ENCODE measurements at places on chromosomes 5 and 9.

- no peak for DNase-seq
These were observed 86.5 kb upstream of the FSTL4 start for GRCh38 chr5:133698646-133699526.

- no peak for DNase-seq
These were observed 63.5 kb downstream of the EFNA5 start for GRCh38 chr5:107607196-107607595.

DNA sequence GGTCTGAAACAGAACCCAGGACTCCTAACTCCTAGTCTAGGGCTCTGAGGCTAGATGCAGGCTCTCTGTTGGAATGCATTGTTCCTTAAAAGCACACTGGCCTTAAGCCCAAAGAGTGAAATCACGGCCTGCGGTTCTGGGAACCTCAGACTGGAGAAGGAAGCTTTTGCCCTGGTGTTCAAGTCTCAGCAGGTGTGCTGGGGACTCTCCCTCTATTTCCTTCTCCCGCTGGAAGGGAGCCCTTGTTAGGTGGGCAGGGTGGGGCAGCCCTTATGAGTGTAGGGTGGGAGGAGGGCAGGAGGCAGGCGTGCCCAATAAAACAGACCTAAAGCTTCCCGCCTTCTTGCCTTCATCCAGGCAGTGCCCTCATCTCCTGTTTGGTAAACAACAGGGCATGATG, 1.8 kb upstream of the PPARGC1B start:
- DNase-seq = no peak

GRCh38 chr9:134061019-134061687, 6.7 kb downstream of the BRD3 start:
- no peak for DNase-seq

GRCh38 chr5:86760661-86761060, 142.9 kb downstream of the COX7C start:
- no peak for DNase-seq

- no peak for DNase-seq
These were observed 24.7 kb upstream of the CTNND2 start for GRCh38 chr5:11928909-11929308.

- DNase-seq = no peak
These were observed 58.1 kb upstream of the SHISAL2B start for GRCh38 chr5:64632251-64632650.

DNA sequence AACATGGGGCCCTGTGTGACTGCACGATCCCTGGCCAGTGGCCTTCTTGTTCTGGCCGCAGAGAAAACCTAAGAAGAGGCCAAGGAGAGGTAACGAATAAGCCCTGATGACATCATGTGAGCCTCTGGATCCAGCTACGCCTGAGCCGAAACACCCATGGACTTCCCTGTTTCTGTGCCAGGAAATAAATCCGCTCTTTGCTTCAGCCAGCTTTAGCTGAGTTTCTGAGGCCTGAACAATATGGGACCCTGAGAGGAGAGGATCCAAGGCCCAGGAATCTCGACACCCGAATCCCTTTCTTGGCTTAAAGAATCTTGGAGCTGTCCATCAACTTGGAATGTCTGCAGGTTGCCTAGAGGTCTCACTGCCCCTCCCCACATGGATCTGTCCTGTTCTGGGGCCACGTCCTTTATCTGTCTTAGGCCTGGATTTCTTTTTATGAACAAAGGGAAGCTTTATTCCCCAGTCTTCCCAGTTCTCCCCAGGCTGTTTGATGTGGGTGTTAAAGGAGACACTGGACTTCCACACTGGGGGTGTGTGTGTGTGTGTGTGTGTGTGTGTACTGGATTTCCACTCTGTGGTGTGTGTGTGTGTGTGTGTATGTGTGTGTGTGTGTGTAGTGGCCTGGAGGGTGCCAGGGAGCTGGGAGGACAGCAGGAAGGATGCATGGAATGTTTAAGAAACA, 13.7 kb downstream of the IER5L start:
- no peak for DNase-seq

GRCh38 chr5:166961028-166961427, 1330.4 kb upstream of the WWC1 start:
- no peak for DNase-seq

DNA sequence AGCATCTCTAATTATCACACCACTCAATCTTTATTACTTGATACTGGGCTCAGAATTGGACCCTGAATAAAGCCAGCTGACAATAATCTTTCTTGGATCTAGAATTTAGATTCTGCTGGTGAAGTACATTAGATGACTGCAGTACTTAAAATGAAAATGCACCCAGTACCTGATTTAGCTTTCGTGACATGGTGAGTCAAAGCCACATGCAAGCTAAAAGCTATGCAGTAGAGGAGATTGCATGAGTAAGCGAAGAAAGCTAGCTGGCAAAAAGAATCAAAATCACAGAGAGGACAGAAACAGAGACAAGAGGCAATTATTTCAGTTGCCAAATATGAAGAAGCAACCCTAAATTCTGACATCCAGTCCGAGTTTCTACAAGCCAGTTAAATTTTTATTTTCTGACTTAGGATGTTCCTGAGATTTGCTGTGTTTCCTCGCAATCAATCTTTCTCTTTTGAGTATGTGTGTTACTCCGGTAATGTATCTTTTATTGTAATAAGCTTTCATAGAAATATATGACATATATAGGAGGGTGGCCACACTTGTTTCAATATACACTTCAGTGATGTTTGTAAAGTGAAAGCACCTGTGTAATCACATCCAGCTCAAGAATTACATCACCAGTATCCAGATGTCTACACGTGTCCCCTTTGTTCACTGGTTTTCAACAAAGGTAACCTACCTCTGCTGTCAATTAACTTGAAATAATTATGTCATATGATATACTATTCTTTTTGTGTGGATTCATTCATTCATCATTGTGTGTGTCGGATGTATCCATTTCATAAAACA, 101.7 kb downstream of the CDH18 start:
- no peak for DNase-seq

GRCh38 chr5:97102010-97102470, 40.4 kb downstream of the LIX1 start:
- DNase-seq = no peak

DNA sequence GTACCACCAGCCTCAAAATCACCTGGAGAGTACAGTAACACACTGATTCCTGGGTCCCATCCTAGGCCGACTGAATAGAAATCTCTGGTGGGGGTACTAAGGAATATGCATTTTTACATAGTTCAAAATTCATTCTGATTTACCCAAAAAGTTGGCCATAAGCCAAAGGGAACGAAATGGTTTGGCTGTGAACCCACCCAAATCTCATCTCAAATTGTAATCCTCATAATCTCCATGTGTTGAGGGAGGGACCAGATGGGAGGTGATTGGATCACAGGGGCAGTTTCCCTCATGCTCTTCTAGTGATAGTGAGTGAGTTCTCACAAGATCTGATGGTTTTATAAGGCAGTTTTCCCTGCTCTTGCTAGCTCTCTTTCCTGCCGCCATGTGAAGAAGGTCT, 31.1 kb downstream of the MEGF9 start:
- DNase-seq = no peak

DNA sequence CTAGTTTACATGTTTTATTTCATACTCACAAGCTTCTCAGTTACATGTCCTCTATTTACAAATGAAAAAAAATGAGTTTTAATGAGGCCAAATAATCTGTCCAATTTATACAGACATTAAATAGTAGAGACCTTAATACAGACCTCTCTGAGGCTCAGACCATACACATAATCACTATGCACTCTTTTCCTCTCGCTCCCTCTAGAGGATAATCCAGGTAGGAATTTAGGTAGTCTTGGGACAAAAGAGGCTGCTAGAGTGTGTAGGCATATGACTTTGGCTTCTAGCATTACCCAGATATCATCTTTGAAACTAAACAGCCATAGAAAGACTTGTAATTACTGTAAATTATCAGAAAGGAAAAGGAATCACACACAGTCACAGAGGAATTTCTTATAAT, 444.7 kb downstream of the HINT1 start:
- no peak for DNase-seq

DNA sequence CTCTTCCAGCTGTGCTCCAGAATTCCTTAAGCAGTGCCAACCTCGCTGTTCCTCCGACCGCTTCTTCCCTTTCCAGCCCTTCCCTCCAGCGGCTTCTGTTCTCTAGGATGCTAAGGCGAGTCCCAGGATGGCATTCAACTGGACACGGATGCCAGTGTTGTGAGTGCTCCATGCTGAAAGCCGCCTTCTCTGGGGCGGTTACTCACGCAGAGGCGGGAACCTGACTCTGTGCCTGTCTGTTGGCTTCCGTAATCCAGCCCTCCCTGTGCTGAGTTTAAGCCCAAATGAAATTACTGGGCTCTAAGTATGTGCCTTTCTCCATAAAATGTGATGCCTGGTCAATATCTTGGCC, 20.2 kb downstream of the COL5A1 start:
- DNase-seq = no peak

GRCh38 chr9:7318920-7319319, 480.7 kb downstream of the DMAC1 start:
- DNase-seq = no peak

Measured in effector CD4-positive, alpha-beta T cell (primary cell).